ENCODE measurements at places on chromosomes 11 and 22.

DNA sequence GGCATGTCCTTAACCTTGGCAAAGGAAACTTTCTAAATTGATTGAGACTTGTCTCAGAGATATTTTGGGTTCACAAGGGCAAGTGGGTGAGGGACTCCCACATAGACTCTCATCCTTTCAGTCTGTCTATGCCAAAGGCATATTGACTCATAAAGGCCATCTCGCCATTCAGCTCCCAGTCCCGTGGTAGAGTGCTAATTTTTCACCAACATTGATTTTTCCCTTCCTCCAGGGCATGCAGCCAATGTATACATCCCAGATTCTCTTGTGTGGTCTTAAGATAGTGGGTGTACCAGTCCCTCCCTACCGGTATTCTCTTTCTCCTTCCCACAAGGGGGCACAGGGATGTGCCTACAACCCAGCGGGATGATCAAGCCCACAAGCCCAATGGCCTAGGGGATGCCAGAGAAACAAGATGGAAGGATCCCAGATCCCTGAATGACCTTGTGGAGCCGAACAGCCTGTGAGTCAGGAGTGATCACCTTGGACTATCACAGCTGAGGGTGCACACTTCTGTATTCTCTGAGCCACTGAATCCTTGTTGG, 7.9 kb downstream of the C11orf96 start:
- DNase-seq: no peak

DNA sequence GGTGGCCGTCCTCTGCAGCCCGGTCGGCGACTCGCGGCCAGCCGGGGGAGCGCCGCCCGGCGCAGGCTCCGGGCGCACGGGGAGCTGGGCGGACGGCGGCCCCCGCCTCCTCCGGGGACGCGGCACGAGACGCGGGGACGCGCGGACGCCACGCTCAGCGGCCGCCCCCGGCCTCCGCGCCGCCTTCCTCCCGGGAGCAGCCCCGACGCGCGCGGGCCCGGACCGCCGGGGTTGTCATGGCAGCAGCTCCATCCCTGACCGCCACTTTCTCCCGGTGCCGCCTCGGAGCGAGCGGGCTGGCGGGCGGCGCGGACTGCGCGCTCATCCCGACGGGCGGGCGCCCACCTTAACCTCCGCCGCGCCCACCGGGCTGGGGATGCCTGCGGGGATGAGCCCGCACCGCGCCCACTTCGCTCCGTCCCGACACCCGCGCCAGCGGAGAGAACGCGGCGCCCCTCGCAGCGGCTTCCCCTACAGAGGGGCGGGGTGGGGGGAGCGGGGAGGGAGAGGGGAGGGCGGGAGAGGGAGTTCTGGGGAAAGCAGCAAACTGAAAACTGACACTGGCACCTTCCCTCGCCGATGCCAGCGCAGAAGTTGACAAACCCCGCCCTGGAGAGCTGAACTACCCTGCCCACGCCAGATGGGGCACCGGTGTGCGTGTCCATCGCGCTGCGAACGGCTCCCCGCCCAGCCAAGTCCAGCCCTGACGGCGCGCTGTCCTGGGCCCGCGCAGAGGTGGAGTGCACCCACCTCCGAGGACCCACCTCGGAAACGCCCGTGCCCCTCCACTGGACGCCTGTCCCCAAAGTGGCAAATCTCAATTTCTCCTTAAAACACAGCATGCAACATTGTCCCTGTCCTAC, 588.4 kb downstream of the OPCML start:
- DNase-seq: no peak

GRCh38 chr11:66880496-66881450, 23.9 kb downstream of the LRFN4 start:
- DNase-seq: no peak

DNA sequence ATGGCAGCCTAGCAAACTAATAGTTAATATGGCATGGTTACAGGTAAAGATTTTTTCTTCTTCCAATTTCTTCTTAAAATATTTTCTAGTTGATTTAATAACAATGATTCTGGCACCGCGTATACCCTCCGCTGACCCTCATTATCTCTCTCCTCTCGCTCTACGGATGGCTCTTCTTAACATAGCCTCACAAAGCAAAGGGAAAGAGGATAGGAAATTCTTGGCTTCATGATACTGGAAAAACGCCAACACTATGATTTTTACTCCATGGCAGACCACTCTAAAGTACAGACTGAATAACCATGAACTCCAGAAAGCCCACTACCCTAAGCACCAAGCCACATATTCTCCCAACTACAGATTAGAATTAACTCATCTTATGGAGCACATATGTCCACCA, 6.1 kb downstream of the PI4KA start:
- DNase-seq: no peak

GRCh38 chr11:75236062-75236461, 4.5 kb upstream of the TPBGL start:
- no peak for DNase-seq

DNA sequence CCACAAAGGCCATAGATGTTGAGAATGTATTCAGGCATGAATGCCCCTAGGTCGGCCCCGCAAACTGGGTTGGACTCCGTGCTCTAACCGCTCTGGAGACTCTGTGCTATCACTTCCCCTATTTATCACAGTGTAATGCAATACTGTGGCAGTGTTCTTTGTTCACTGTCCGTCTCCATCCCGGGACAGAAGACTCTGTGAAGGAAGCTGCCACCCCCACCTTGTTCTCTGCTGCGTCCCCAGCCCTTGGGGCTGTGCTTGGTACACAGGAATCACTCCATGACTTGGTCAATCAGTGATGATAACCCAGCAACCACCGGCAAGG, 57.6 kb downstream of the TSPAN18 start:
- DNase-seq: no peak

DNA sequence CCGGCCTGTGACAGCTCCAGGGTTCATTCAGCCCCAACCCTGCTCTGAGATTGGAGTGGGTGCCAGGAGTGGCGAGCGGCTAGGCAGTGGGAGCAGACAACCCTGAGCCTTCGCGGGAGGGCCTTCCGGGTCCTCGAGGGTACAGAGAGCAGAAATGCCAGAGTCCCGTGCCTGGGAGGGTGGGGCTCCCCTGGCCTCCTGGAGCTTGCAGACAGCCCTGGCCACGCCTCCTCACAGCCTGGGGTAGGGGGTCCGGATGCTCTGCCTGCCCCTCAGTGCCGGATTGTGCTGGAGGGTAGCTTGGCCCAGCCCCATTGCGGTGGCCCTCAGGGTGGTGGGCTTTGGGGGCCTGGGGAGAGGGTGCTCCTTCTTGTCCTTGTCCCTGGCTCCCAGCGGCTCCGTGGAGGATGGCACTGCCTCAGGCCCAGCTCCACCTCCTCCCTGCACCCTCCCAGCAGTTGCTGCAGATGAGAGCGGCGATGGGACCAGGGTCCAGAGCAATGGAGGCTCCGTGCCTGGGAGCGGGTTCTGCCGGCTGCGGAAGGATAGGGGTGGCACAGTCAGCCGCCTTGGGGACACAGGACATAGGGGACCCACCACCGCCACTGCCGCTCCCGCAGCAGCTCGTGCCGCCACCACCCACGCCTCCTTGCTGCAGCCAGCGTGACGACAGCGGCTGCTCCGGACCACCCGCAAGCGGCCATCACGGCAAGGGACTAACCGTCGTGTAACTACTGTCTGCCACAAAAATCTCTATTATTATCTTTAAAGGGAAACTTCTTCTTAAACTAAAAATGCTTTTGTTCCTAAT, 34.9 kb upstream of the OR10G7 start:
- DNase-seq: no peak

Data from stimulated activated CD4-positive, alpha-beta T cell treated with anti-CD3 and anti-CD28 coated beads, Interleukin-1b, Interleukin-23, amount 100 ng/mL, for 4 hours (primary cell).